ENCODE measurements at places on chromosomes 16 and 17.

DNA sequence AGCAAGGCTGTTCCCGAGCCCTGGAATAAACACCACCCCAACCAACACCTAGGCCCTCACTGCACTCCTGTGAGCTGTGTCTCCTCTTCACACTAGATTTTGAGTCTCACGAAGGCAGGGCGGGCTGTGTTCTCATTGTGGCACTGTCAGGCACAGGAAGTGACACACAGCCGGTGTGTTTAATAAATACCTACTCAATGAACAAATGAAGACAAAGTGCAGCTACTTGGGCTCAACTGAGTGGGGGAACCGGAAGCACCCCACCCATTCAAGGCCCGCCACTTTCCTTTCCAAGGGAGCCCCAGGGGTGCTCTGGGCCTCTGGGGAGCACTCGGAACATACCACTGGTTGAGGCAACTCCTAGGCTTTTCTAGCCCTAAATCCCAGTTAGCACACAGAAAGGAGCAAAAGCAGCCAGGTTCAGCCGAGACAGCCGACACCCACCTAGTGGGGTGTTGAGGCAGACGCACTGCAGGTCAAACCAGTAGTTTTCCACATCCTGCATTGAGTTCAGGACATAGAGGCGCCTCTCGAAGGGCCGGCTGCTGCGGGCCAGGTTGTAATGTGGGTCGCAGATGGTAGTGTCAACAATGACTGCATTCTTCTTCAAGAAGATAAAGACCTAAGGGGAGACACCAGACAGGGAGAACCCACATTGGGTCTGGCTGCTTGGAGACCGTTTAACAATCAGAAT, 57.7 kb downstream of the GTF3C1 start:
- no peak for DNase-seq

DNA sequence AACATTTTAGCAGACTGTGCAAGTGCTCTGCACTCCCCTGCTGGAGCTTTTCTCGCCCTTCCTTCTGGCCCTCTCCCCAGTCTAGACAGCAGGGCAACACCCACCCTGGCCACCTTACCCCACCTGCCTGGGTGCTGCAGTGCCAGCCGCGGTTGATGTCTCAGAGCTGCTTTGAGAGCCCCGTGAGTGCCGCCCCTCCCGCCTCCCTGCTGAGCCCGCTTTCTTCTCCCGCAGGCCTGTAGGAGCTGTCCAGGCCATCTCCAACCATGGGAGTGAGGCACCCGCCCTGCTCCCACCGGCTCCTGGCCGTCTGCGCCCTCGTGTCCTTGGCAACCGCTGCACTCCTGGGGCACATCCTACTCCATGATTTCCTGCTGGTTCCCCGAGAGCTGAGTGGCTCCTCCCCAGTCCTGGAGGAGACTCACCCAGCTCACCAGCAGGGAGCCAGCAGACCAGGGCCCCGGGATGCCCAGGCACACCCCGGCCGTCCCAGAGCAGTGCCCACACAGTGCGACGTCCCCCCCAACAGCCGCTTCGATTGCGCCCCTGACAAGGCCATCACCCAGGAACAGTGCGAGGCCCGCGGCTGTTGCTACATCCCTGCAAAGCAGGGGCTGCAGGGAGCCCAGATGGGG, 3.1 kb downstream of the GAA start:
- DNase-seq, result no peak

DNA sequence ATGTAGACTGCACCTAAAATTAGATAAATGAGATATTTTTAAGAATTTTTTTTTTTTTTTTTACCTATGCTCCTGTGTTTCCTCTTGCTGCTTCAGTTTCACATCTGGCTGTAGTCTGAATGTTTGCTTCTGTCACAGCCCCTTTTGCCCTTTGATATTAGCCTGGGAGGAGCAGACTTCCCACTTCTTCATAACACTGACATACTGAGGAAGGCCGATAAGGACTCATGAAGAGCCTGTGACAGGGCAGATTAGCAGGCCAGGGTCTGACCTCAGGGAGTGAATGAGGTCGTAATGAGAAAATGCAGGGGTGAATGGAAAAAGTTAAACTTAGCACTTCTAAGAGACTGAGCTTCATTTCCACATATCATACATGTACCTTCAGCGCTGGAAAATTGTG, at the start of gene SLFN14:
Gene SLFN14, minus strand, starts transcription at position 117 of the 400 bp plus-strand sequence. CDS start 2,757 bp downstream, outside the sequence.
- DNase-seq, result no peak

DNA sequence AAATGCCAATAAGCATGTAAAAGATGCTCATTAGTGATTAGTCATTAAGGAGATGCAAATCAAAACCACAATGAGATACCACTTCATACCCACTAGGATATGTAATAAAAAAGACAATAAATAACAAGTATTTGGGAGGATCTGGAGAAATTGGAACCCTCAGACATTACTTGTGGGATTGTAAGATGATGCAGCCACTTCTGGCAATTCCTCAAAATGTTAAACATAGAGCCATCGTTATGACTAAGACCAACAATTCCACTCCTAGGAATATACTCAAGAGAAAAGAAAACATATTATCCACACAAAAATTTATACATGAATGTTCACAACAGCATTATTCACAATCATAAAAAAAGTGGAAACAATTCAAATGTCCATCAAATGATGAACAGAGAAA, 336.2 kb upstream of the PMFBP1 start:
- no peak for DNase-seq

DNA sequence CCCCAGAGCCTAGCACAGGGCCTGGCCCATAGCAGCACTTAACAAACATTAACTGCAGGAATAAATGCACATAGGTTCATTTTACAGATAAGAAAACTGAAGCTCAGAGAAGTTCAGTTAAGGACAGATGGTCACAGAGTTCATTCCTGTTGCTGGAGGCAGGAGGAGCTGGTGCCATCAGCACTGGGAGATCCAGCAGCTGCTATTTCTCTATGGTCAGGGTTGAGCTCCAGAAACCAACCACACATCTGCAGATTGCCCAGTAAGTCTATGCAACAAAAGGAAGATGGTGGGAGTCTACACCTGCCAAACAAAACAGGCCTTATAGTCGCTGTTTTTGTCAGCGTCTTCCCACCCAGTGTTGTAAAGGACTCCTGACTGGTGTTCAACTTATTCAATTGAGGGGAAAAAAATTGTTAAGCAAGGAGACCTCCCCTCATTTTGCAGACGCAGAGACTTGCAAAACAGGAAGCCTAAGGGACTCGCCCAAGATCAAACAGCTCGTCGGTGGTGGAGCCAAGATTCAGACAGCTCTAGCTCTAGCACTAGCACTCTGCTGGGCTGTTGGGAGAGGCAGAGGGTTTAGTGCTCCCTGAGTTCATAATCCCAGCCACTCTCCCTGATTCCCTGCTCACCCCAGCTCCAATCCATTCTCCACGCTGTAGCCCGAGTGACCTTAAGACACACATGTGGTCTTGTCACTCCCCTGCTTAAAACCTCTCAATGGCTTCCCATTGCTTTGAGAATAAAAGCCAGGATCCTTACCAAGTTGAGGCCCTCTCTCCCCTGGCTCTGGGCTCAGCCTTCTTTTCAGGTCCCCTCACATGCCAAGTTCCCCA, 9.0 kb downstream of the NOG start:
- no peak for DNase-seq

- peak; percentile 43 for DNase-seq
Measured at GRCh38 chr16:78289844-78290277, 190.4 kb downstream of the WWOX start.

- DNase-seq, result no peak
Measured at GRCh38 chr17:74211912-74212208, 1.5 kb upstream of the TTYH2 start.

DNA sequence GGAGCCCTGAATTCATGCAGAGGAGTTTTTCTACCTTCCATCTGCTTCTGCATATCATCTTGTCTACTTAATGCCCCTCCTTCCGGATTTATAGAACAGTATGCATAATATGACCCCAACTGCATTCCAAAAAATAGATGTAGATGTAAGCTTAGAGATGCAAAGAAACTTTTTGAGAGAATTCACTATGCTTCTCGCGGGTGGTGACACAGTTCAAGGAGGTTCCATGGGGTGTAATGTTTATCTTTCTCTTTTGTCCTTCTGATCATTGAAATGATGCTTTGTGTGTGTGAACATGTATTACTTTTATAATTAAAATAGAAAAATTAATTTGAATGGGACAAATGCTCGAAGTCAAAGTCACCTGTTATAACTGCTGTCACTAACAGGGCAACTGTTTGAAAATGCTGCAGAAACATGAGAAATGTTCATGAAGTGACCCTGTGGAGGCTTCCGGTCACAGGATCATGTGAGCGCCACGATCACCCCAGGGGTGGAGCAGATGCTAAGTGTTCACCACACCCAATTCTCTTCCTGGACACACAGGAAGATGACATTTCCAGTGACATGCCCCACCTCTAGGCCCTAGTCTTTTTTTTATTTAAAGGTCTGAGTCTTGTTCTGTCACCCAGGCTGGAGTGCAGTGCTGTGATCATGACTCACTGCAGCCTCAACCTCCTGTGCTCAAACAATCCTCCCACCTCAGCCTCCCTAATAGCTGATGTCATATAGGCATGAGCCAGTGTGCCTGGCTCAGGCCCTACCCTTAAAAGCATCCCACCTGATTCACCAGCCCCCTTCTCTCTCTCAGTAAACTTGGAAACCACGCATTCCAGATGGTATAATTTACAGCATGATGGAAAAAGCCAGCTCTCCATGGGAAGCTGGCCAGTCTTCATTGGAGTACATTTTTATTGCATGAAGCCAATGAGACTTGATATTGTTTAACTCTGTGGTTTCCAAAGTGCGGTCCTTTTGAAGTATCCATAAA, 21.0 kb upstream of the AGRP start:
- DNase-seq, result no peak

- DNase-seq, result no peak
Measured at GRCh38 chr17:71360301-71360700, 760.5 kb upstream of the SOX9 start.

GRCh38 chr16:8537691-8538342, 52.5 kb downstream of the TMEM114 start:
- DNase-seq, result no peak

DNA sequence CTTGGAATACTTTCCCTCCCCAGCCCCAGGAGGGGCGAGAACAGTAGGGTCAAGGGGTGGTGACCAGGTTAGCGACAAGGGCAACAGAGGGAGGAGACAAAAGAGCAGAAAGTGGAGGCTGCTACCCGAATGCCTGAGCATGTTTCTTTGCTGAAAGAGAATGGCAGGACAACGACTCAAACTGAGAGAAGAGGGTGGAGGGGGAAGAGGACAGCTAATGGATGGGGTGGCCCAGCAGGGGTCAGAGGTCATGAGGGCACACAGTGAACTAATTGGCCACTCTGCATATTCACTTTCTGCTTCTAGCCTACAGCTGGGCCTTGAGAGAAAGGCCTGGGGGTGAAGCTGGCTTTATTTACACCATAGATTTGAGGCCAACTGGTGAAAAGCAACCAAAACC, 19.1 kb upstream of the DDX52 start:
- peak; percentile 47 for DNase-seq

DNA sequence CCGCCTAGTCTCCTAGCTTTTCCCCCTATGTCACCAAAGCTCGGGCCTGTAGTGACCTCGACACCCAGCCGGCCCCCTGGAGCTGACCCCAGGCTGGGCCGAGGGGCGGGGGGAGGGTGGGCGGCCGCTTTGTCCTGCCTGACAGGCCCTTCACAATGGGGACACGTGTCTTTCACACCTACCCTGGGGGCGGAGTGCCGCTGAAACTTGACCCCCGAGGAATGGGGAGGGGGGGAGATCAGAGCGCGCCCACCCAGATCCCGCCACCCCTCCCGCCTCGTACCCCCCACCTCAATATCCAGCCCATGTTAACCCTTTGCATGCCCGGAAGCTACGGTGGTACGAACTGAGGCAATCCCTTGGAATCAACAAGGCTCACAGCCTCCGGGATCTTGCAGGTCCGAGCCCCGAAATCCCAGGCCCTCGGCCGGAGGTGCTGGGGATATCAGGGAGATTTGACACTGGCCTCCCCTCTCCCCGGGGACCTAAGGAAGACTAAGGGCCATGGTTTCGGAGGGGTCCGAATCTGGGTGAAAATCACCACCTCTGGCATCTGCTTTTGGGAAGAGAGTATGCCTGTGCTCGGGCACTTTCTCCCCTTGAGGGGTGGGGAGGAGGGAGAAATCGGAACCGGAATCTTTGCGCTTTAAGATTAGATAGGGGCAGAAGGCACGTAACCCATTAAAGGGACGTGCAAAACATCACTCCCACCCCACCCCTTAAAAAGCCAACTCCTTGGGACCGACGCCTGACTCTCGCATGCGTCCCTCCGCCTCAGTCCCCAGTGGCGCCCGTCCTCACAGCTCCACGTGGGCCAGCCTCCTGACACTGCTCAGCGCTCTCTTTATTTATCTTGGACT, 2.6 kb downstream of the NOG start:
- DNase-seq, result peak; percentile 59

DNA sequence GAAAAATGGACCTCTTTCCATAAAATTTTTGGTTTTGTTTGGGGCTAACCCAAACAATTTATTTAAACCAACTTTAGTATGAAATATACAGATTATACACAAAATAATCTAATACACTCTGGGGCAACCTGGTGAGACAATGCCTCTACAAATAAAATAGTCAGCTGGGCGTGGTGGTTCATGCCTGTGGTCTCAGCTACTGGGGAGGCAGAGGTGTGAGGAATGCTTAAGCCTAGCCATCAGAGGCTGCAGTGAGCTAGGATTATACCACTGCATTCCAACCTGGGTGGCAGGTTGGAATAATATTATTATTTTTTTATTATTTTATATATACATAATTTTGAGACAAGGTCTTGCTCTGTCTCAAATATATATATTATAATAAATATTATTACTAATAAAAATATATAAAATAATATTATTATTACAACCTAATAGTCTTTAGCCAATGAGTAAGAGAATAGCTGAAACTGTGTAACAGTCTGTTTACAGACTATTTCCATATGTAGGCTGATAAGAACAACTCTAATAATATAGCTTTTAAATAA, 50.5 kb downstream of the GLG1 start:
- DNase-seq, result no peak

- no peak for DNase-seq
Measured at GRCh38 chr16:59632276-59632855, 898.2 kb upstream of the GOT2 start.

DNA sequence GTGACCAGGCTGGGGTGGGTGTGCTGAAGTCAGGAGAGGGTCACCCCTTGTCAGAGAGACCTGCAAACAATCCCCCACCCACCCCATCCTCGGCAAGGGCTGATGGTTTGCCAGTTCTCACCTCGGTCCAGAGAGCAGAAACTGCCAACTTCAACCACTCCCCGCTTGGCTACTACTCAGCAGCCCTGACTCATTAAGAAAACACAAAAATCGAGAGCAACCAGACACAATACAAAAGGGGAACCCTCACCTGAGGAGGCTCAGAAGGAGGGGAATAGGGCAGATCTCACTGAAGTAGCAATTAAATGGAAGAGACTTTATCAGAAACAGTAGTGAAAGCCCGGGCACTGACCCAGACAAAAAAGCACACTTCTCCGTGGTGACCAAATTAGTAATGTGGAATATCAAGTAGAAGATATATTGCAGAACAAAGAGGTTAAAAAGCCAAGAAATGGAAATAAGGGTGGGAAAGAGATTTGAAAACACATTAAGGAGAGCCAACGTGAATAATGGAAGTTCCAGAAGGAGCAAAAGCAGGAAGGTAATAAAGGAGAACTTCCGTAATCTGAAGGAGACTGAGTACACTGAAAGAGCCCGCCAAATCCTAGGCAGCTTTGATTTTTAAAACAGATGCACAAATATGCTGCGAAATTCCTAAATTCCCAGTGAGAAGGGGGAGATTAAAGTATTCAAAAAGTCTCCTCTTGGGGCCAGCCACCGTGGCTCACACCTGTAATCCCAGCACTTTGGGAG, 23.6 kb downstream of the CENPV start:
- no peak for DNase-seq

Data from neural progenitor cell (in vitro differentiated cells).